Activated effector memory CD4-positive, alpha-beta T cell treated with Interleukin-2 at 50 U/mL for 16 hours (primary cell): ENCODE measurements at places on chromosomes 12 and 14.

GRCh38 chr14:60594062-60594461 is 55.2 kb downstream of the SIX1 start:
- no peak for DNase-seq

- DNase-seq, result no peak
Observed at GRCh38 chr14:104912053-104912452, 12.6 kb upstream of the PLD4 start.

- no peak for DNase-seq
Observed at GRCh38 chr12:128754275-128754674, 69.5 kb downstream of the SLC15A4 start.

- no peak for DNase-seq
Observed at GRCh38 chr12:27505109-27505508, 18.9 kb upstream of the PPFIBP1 start.

GRCh38 chr14:94681300-94682060 is 69.3 kb downstream of the SERPINA3 start:
- DNase-seq, result no peak

GRCh38 chr14:66641861-66642635 is 134.1 kb downstream of the GPHN start:
- no peak for DNase-seq

- DNase-seq, result no peak
Observed at GRCh38 chr14:101247842-101248725, 313.2 kb upstream of the DIO3 start.

DNA sequence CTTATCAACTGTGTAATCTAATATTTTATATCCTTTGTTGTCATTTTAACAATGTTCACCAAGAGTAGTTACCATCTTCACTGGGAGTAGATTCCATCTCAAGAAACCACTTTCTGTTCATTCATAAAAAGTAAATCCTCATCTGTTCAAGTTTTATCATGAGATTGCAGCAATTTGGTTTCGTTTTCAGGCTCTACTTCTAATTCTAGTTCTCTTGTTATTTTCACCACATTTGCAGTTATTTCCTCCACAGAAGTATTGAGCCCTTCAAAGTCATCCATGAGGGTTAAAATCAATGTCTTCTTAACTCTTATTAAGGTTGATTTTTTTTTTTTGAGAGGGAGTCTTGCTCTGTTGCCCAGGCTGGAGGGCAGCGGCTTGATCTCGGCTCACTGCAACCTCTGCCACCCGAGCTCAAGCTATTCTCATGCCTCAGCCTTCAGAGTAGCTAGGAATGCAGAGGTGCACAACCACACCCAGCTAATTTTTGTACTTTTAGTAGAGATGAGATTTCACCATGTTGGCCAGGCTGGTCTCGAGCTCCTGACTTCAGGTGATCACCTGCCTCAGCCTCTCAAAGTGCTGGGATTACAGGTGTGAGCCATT is 276.6 kb downstream of the ACSS3 start:
- no peak for DNase-seq

DNA sequence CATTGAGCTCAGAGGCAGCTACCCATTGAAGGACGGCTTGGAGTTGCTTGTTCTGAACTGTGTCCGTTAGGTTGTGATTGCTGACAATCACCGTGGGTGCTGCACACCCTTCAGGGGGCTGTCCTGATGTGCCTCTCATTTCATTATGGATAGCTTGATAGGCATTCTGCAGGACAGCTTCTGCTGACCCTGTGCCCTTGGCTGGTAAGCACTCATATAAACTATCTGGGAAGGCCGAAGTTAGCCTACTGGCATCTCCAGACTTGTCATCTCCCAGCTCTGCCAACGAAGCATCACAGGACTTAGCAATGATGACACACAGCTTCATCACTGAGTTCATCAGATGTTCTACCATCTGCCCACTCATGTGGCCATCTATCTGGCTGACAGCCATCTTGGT is 22.3 kb downstream of the AKAP3 start:
- no peak for DNase-seq

- no peak for DNase-seq
Observed at GRCh38 chr14:101856536-101856935, 95.0 kb downstream of the PPP2R5C start.

DNA sequence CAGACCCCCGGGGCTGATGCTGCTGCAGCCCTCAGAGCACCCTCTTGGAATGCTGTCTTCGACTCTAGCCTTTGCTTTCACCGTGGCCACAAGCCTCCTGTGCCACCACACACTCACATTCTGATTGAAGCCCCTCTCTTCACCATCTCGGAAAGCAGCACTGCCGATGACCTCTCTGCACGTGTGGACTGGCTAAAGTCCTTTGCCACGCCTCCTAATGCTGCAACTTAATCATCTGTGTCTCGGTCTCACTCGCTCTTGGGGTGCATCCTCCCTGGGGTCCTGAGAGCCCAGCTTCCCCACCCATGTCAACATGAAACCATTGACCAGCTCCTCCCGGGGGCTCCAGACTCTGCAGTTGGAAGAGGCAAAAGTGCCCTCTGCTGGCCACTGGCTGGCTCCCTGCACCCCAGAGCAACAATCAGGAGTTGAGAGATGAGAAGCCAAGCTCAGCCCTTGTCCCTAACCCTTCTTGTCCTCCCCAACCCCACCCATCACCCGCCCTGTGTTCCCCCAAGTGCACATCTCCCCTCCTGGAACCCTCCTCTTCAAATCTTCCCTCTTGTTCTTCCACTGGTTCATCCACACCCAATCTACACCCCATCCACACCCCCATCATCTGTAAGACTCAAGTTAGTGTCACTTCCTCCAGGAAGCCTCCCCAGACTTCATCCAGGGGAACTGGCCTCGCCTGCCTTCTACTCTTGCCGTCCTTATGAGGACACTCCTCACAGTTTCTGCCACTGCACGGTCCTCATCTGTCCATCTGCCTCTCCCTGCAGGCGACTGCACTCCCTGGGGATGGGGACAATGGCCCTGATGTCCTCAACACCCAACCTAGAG is 23.6 kb upstream of the FAM181A start:
- no peak for DNase-seq

DNA sequence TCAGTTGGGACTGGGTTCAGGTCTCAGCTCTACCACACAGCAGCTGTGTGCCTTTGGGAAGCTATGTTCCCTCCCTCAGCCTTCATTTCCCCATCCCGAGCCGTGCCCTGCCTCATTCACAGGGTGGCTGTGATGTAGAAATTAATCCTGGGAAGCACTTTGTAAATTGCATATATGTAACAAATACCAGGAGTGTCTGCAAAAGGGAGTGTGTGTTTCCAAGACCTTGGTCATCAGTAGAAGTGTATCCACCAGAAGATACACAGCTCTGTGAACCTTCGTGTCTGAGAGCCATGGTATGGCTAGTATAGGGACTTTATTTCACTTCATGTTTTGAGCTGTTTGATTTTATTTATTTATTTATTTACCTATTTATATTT is 26.1 kb downstream of the ALDH2 start:
- DNase-seq, result no peak

DNA sequence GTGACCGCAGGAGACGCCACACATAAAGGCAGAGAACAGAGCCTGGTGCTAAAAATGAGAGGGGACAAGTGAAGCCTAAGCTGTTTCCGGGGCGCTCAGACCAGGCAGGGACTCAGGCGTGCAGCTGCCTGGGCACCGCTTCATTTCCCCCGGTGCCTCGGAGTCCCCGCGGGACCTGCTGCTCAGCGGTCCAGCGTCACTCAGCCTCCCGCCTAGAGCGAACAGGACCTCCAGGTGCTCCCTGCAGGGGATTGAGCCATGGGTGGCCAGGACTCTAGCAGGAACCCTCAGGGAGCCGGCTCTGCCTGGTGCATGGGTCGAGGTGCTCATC is 31.0 kb downstream of the CCDC85C start:
- no peak for DNase-seq

GRCh38 chr14:100761481-100761880 is 34.8 kb downstream of the DLK1 start:
- no peak for DNase-seq

- no peak for DNase-seq
Observed at GRCh38 chr14:51668870-51669269, 17.2 kb downstream of the FRMD6 start.

DNA sequence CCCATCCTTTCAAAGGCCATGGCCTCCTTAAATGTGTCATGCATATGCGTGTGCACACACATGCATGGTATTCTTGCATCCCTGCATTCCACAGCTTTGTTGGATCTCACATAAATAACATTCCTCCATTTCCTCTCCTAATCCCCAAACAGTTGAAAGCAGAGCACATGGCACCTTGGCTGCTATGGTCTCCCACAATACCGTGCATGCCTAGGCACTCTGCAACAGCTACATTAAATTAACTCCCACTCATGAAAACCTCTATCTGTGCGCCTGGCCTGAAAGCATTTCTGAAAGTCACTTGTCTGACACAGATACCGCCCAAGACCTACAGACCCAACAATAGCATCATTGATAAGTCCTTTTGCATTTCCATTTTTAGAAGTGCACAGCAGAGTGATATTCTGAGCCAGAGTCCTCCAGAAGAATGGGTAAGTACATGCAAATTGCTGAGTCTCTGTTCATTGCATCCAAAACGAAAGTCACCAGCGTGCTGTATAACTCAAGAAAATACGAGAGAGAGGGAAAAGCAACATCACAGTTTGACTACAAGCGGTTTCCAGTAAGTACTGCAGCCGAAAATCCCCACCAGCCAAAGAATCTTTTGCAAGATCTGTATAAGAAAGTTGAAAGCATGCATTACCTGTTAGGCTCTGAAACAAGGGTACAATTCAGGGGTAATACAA is 436 bp downstream of the ASB2 start:
- no peak for DNase-seq

DNA sequence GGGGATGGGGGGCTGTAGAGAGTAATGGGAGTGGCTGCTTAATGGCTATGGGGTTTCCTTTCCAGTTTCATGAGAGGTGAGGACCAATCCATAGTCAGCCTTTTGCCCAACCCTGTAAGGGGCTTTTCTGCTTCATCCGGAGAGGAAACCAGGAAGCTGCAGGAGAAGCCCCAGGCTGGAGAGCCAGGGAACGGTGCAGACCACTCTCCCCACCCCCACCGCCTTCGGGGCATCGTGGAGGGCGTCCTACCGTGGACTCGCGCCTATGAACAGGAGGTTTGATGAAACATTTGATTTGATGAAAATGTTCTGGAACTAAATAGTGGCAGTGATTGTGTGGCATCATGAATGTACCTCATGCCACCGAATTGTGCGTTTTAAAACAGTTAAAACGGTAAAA is 204.3 kb upstream of the DIO3 start:
- no peak for DNase-seq

GRCh38 chr12:52434081-52434733 is at the start of gene KRT75:
Gene KRT75 (minus strand): TSS chr12:52434371. CDS start chr12:52434304, 67 bp downstream.
- no peak for DNase-seq
